NCI-H187 treated with DMSO at 0.1 percent for 48 hours (cell line): ENCODE measurements at places on chromosomes 4 and X.
A peak's percentile ranks its signal among the peaks of the same experiment; 100 is the strongest.

- no peak for DNase-seq
Observed at GRCh38 chrX:20382518-20383297, 116.0 kb upstream of the RPS6KA3 start.

GRCh38 chr4:156710365-156711192 is 261.0 kb downstream of the PDGFC start:
- no peak for DNase-seq

- no peak for DNase-seq
Observed at GRCh38 chr4:81922313-81922712, 450.6 kb upstream of the RASGEF1B start.

DNA sequence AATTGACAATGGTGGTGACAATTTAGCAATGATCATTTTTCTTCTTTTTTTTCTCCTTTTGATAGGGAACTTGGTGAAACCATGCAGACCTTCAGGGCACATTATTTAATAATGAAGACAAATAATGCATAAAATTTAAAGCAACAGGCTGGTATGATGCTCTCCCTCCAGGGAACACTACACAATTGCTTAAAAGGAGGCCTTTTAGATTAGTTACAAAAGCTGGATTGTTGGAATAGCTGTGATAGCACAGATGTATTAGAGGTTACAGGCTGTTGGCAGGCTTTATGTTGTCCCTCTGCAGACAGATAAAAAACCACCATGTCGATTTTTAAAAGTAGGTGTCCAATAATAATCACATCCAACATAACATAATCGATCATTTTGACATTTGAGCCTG is 307.0 kb downstream of the ADGRL3 start:
- no peak for DNase-seq

GRCh38 chr4:175762582-175762981 is 49.5 kb downstream of the GPM6A start:
- no peak for DNase-seq

- DNase-seq, result no peak
Observed at GRCh38 chrX:153728095-153728494, 3.4 kb downstream of the ABCD1 start.

DNA sequence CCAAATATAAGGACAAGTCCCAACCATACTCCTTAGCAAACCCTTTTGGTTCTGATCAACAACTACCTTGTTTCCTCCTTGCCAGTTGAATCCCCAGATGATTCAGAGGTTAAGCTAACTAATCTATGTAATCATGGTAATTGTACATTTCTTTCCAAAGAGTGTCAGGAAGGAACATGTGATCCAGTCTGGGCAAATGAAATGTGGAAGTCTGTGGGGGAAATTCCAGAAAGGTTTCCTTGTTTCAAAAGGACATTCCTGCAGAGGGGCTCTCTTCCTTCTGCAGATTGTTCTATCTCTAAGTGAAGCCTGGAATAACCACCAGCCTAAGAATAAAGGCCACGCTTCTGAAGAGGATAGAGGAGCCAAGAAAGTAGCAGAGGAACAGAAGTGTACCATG is 7.0 kb downstream of the PRSS12 start:
- DNase-seq, result no peak

DNA sequence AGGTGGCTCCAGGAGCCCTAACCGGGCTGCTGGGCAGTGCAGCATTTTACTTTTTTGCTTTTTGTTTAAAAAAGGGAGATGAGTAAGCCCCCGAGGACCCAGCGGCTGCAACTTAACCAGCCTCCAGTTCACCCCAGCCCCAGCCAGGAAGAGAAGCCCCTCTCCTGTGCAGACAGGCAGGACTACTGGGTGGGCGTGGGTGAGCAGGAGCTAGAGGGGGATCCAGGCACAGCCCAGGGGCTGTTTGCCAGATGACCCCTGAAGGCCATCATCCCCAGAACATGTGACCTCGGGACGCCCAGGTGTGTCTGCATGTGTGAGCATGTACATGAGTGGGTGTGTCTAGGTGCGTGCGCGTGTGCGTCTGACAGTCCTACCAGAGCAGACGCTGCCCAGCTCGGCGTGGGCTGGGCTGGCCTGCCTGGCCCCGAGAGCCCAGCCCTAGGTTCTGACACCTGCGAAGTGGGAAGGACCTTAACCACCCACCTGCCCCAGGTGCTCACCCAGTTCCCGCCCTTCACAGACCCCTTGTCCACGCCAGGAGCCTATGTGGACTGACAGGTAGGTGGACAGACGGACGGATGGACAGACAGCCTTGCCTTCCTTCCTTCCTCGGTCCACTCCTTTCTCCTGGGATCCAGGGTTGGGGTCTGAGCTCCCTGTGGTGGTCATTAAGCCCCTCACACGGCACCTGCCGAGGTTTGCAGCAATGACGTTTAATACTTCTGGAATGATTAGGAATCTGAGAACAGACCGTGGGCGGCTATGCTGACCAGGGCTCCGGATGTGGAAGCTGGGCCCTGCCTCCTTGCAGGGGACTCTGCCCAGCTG is 7.8 kb upstream of the HAUS3 start:
- no peak for DNase-seq

GRCh38 chrX:115906276-115906675 is 264.3 kb upstream of the AGTR2 start:
- DNase-seq, result no peak

- no peak for DNase-seq
Observed at GRCh38 chr4:159446266-159446976, 343.5 kb downstream of the RAPGEF2 start.

DNA sequence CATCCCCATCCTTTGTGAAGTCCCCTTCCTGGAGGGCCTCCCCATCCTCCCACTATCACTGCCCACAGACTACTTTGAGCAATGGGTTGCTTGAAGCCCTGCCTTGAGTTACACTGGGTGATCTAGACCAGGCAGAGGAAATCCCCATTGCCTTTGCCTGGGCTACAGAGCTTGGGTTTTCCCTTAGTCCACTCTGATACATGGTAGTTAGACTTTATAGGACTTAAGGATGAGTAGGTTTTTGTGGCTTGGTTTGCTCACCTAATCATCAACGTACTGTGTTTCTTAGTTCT is 56.6 kb downstream of the TMEM131L start:
- no peak for DNase-seq

DNA sequence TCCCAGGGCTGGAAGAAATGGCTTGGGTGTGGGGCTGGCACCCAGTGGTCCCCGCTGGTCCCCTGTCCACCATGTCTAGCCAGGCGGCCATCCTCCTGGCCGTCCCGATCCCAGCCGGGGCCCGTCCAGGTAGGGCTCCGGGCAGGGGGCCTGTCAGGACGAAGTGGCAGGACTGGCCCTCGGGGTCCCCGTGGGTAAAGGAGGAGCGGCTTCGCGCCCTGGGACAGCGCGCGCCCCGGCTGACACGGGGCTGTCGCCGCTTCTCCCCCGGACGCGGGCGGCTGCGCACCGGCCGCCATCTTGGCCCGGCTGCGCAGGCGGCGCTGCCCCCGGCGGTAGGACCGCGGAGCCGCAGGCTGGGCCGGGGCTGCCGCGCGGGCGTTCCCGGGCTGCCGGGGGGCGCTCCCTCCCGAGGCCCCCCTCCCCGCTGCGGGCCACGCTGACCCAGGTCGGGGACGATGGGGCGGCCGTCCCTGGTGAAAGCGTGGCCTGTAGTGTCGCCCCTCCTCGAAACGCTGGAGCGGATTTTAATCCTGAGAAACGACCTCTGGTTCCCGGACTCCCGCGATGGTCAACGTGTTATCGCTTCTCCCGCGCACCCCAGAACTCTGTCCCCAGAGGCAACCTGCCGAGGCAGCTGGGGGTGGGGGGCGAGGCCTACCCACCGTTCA is 60.4 kb upstream of the BCOR start:
- no peak for DNase-seq

- no peak for DNase-seq
Observed at GRCh38 chr4:112511803-112512118, 4.2 kb downstream of the NEUROG2 start.

GRCh38 chr4:48779095-48779997 is 733 bp downstream of the FRYL start:
- no peak for DNase-seq

DNA sequence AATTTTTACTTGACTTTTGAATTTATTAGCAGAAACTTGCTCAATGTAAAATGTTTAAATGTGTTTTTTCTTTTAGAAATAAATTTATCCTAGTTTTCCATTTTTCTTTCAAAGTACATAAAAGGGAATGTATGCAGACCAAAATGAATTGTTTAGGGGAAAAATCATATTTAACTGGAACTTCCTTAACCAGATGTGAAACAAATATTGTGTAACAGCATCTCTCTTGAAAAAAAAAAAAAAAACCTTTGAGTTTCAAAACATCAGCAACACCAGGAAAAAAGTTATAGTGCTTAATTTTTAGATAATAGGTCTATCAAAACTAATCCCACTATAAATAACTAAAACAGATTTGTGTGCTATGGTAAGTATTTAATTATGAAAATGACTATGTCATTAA is 14.5 kb upstream of the CCNA2 start:
- DNase-seq, result no peak

- no peak for DNase-seq
Observed at GRCh38 chrX:30153881-30154260, 61.5 kb upstream of the MAGEB2 start.

GRCh38 chrX:55005256-55005655 is 5.1 kb downstream of the APEX2 start:
- DNase-seq, result no peak

GRCh38 chrX:25389266-25389665 is 373.5 kb upstream of the ARX start:
- DNase-seq, result no peak

GRCh38 chrX:8244301-8244700 is 73.2 kb upstream of the VCX2 start:
- no peak for DNase-seq

DNA sequence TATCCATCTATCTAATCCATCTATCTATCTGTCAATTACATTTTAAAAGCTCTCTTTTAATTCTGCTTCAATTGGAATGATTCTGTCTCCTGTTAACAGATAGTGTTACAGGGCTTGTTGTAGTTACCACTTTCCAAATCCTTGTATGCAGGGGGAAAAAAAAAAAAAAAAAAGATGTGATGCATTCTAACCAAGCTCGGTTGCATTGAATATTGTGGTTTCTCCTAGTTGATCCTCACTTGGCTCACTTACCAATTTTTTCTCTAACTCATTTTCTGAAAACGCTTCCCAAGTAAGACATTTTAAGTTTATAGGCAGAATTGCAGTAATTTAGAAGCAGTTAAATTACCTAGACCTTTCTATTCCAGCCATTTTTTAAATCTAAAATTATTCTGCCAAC is 327.9 kb upstream of the PITX2 start:
- DNase-seq, result no peak

DNA sequence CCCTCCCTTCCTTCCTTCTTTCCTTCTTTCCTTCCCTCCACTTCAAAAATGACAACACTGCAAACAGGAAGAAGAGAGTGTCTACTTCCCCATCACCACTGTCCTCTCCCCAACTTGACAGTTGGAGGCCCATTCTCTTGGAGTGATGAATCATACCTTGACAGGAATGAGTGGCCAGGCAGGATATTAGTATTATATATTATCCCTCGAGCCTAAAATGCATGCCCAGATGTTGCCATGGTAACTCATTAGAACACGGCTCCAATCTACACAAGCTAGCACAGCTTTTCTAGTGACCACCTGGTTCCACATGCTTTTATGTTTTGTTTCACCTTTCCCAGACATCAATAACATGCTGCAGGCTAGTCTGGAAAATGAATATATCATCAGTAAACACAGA is 71.3 kb upstream of the LHFPL1 start:
- no peak for DNase-seq

- no peak for DNase-seq
Observed at GRCh38 chr4:55637272-55637820, 1.2 kb upstream of the NMU start.

DNA sequence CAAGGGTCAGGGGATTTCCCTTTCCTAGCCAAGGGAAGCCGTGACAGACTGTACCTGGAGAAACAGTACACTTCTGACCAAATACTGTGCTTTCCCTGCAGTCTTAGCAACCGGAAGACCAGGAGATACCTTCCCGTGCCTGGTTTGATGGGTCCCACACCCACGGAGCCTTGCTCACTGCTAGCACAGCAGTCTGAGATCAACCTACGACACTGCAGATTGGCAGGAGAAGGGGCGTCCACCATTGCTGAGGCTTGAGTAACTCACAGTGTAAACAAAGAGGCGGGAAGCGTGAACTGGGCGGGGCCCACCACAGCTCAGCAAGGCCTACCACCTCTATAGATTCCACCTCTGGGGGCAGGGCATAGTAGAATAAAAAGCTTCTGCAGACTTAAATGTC is 48.7 kb upstream of the SRD5A3 start:
- DNase-seq, result no peak

- no peak for DNase-seq
Observed at GRCh38 chr4:48596336-48596735, 106.3 kb downstream of the ZAR1 start.

GRCh38 chr4:145820407-145820806 is 118.2 kb downstream of the ZNF827 start:
- DNase-seq, result no peak

GRCh38 chrX:108167211-108167872 is 75.8 kb downstream of the ATG4A start:
- no peak for DNase-seq

DNA sequence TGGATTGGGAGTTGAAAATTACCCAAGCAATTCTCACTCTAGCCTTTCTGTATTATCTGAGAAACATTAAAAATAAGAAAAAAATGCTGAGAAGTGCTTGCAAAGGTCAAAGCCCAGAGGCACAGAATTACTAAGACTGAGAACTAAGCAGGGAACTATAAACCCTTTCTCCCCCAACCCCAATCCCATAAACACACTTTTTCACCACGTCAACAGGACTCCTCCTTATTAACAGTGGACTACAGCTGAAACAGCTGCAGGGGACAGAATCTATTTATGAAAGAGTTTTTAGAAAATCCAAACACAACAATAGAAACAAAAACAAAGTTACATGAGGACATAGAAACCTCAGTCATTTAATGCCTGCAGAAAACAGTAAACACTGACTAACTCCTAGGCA is 984.1 kb downstream of the TRAM1L1 start:
- no peak for DNase-seq

DNA sequence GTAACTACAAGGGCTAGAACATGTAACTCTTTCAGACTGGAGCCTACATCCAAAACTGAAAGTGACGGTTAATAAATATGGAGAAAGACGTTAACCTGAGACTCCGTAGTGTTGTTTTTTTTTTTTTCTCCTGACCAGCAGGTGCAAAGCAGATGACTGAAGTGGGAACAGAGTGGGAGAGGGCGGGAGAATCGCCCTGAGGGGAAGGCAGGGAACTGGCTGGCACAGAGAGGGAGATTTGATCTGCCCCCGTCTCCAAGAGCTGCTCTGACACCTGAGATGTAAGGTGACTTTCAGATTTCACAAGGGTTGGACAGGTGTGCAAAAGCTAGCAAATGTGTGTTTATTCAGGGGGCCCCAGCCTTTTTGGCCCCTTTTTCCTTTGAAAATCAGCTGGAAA is 180.2 kb downstream of the PALLD start:
- DNase-seq, result peak; percentile 68

- no peak for DNase-seq
Observed at GRCh38 chrX:55169782-55170181, 50.4 kb upstream of the PAGE5 start.

- DNase-seq, result no peak
Observed at GRCh38 chrX:71543316-71543715, 10.4 kb downstream of the OGT start.

DNA sequence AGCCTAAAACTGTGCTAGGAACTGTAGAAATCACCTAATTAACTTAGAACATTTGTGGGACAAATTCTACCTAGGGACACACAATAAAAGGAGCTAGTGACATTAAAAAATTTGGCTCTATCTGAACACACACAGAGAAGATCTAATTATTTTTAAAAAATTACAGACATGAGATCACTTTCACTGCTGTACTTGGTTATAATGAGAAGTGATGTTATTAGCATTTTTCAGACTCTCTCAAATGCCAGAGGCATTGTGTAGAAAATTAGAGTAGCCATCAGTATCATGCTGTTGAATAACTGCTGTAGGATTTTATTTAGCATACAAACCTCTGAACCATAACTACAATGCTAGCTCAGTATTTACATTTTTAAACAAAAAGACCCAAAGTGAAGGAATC is 109.1 kb upstream of the ANK2 start:
- no peak for DNase-seq
